ENCODE measurements at places on chromosomes 11 and 22.
A peak's percentile ranks its signal among the peaks of the same experiment; 100 is the strongest.

GRCh38 chr22:39498368-39498767 is 3.7 kb upstream of the MIEF1 start:
- no peak for DNase-seq

- peak; percentile 42 for DNase-seq
Observed at GRCh38 chr11:85947431-85948272, 92.5 kb downstream of the CCDC83 start.

GRCh38 chr22:46507451-46508425 is 29.7 kb downstream of the CELSR1 start:
- DNase-seq, result no peak

DNA sequence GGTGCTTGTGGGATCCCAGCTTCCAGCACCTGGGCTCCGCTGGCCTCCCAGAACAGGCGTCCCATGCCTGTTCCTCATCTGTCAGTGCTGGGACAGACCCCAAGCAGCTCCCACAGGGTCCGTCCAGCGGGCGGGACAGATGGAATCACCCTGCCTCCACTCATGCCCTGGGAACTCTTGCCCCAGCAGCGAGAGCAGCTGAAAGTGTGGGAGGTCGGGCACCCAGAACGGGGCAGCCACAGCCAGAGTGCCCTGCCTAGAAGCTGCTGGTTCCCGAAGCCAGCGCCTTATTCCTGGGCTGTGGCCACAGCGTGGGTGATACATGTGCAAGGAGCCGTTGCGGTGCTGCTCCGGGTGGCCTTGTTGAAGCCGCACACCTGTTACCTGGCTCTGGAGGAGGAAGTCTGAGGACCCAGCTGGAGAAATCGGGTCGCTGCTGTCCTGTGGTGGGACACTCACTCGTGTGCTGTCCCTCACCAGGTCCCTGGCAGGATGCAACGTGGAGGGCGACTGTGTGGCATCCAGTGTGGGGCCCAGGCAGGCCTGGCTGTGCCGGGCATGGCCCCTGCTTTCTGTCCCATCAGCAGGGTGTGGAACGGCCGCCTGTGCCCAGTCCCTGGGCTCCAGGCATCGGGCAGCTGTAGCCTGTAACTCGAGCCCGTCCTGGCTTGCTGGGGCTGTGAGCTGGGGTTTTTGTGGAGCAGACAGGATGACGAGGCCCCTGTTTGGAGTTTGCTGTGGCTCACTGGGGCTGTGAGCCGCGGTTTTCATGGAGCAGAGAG is 16.2 kb downstream of the GRAMD4 start:
- no peak for DNase-seq

DNA sequence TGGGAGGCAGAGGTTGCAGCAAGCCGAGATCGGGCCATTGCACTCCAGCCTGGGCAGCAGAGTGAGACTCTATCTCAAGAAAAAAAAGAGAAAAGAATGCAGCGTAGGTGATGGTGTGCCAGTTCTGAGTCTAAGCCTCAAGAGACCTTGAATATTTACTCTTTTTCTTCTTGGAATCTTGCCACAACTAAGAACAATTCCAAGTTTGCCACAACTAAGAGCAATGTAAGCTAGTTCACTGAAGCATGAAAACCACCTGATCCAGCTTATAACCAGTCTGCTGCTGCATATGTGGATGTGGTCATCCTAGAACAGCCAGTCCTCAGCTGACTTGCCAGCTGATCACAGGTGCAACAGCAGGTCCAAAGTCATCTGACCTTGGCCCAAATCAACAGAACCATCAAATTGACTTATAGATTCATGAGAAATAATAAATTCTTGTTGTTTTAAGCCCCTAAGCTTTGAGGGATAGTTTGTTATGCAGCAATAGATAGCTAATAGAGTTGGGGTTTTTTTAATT is 25.4 kb upstream of the SEZ6L start:
- no peak for DNase-seq

DNA sequence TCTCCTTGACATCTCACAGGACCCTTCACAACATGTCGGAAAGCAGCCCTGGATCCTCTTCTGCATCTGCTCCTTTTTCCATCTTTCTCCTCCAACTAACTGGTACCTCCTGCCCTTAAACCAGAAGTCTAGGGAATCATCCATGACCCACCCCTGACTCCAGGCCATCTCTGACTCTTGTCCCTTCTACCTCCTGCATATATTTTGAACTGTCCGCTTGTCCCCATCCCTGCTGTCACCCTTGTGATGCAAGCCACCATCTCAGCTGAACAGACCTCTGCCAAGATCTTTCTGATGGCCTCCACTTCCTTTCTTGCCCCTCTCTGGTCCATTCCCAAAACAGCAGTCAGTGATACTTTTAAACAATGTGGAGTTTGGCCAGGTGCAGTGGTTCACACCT is 7.0 kb downstream of the RIBC2 start:
- no peak for DNase-seq

GRCh38 chr11:102467080-102467708 is 14.6 kb upstream of the TMEM123 start:
- no peak for DNase-seq

DNA sequence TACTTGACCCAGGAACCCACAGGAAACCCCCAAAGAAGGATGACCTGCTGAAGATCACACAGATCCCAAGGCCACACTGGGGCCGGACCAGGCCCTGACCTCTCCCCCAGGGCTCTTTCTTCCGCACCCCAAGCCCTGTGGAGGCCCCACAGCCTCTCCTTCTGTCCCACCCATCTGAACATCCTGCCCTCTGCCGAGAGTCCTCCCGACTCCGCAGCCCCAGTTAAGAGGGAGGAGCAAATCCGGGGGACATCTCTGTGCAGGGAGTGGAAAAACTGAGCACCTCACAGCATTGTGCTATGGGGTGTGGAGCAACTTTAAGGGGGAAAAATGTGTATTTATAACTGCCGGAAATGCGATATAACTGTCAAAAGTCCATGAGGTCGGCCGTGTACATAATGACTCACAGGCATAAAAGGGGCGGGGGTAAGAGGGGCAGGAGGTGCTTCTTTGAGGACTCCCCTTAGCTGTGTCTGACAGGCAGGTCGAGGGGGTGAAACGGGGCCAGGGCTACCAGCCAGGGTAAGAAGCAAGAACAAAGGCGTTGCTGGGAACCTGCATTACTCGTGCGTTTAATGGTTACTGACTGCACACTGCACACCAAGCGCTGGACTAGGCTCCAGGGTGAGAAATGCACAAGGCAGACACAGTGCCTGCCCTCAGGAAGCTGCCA is 57.2 kb downstream of the WNT11 start:
- DNase-seq, result no peak

- DNase-seq, result no peak
Observed at GRCh38 chr11:36103933-36104530, 160.2 kb downstream of the LDLRAD3 start.

- no peak for DNase-seq
Observed at GRCh38 chr22:19361501-19362103, 69.9 kb downstream of the HIRA start.

Measured in activated naive CD8-positive, alpha-beta T cell treated with anti-CD3 and anti-CD28 coated beads for 36 hours (primary cell).